NCI-H1092 (cell line): ENCODE measurements at places on chromosomes 12 and 14.

GRCh38 chr12:112353393-112353792 is 28.8 kb downstream of the HECTD4 start:
- DNase-seq = no peak

DNA sequence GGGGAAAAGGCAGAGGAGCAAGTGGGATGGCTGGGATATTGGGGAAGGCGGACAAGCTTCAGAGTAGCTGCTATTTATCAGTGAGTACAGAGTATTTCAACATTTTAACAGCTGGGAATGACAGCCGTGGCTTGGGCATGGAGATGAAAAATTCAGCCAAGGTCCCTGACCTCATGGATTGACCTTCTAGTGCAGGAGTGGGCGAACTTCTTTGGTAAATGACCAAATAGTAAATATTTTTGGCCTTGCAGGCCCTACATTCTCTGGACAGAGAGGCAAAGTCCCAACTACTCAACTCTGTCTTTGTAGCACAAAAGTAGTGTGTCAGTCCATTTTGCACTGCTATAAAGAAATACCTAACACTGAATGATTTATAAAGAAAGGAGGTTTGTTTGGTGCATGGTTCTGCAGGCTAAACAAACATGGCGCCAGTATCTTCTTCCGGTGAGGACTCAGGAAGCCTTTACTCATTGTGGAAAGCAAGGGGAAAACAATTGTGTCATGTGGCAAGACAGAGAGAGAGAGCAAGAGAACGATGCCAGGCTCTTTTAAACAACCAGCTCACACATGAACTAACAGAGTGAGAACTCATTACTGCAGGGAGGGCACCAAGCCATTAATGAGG is 33.6 kb downstream of the TMEM233 start:
- no peak for DNase-seq

DNA sequence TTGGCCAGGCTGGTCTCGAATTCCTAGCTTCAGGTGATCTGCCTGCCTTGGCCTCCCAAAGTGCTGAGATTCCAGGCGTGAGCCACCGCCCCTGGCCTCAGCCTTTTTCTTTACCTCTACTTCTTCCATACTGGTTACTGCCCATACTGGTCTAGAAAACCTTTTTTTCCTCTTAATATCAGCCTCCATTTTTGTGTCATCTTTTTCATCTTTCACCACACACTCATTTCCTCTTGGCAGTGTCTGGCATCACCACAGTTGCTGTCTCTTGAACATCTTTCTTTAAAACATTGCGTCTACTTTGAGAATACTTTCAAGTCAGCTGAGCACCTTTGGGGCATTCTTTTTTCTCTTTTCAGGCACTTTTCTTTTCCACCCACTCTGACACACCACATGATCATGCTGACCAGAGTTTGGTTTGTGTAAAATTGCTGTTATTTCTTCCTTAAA is 32.7 kb downstream of the DDX47 start:
- no peak for DNase-seq

DNA sequence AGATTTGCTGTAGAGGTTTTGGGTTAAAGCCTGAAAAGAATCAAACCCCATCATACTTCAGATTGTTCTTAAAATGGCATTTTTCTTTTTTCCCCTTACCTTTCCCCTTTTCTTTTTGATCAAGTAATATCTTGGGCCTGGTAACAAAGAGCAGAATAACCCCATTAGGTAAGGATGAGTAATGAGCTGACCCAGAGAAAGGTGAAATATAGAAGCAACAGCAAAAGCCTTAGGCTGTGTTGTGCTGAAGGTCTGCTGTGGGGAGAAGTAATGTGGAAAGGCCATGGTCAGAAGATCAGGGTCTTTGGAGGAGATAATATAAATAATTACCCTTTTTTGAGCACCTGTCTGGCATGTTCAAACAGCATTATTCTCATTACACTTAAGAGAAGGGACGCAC is 42.3 kb downstream of the MIA2 start:
- no peak for DNase-seq

DNA sequence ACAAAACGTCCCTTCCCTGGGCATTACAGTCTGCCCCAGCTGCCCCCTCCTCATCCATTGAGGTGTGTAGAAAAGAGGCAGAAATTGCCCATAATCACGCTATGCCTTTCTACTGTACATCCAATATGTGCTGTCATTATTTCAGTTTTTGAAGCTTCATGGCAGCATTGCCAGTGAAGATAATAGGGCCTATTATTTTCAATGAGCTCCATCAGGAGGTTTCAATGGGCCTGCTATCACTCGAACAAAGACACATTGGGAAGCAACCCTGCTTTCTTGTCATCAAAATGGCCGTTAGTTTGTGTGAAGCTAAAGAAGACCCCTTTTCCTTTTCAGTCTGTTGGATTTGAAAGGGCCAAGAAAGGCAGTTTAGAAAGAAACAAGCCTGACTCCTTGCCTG is 653.8 kb downstream of the NOVA1 start:
- peak; percentile 18 for DNase-seq

- no peak for DNase-seq
Measured at GRCh38 chr14:101884089-101884933, 80.1 kb upstream of the DYNC1H1 start.

- no peak for DNase-seq
Measured at GRCh38 chr14:22409006-22409405, 180.0 kb downstream of the DAD1 start.
